Fibroblast of skin of back (primary cell): ENCODE measurements at places on chromosomes 16 and 17.

DNA sequence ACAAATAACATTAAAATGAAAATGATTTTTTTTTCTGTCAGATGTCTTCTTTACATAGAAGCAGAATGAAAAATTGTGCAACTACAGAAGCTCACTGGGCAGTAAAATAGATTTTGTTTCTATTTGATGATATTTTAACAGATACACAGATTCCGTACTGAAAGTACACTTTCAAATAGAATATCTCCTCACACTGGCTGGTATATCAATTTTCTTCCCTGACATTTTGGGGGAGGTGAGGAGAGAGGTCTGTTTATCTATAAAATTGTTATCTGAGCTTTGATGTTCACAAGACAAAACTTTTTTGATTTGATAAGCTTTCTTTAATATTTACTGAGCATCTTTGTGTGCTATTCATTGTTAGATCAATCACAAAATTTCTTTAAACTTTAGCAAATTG lies 124.3 kb upstream of the NACA2 start:
- DNase-seq = no peak

- peak; percentile 17 for DNase-seq
These were observed 1931.9 kb downstream of the TP53TG3F start for GRCh38 chr16:35391328-35391727.

DNA sequence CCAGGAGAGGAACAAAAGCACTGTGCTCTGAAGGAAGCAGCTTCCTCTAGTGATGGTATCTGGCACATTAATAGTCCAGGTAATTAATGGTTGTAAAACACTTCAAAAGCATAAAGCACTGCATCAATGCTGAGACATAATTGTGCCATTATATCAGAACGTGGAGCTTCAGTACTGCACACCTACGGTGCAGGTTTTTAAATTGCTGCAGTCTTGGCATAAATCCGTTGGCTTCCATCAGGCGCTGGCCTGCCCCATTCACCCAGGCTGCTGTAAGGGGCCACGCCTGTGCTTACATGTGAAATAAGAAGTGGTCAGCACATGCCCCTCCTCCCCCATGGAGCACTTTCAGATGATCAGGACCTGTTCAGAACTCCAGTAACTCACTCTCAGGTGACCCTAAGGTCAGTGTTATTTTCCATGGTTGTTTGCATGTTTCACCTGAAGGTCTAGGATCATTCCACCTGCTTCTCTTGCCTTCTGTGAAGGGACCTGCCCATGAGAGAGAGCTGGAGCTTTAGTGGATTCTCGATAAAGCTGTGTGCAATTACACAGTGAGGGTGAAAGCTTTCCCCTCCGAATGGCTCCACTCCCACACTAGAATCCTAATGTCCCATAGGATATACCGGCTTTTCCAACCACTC lies 345.3 kb downstream of the CA10 start:
- DNase-seq = no peak

DNA sequence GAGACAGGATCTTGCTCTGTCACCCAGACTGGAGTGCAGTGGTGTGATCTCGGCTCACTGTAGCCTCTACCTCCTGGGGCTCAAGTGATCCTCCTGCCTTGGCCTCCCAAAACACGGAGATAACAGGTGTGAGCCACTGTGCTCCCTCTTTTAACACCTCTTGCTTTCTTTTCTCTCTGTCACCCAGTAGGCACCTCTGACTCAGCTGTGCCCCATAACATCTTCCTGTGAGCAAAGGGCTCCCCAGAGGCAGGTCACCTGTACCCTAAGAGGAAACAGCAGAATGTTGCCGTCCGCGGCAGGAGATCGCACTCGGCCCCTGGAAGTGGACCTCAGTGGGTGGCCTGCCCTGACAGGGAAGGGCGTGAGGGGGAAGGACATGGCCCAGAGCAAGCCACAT lies 918 bp upstream of the NLRC3 start:
- no peak for DNase-seq

- DNase-seq = no peak
These were observed 2.2 kb upstream of the NTN3 start for GRCh38 chr16:2468725-2469398.

- no peak for DNase-seq
These were observed 8.2 kb downstream of the CAVIN1 start for GRCh38 chr17:42414704-42415409.

- no peak for DNase-seq
These were observed 179.6 kb downstream of the WSCD1 start for GRCh38 chr17:6249732-6250131.

- peak; percentile 60 for DNase-seq
These were observed 18.5 kb upstream of the TERF2 start for GRCh38 chr16:69404275-69404805.

- DNase-seq = no peak
These were observed 59.2 kb downstream of the ABCC1 start for GRCh38 chr16:16008666-16009065.

DNA sequence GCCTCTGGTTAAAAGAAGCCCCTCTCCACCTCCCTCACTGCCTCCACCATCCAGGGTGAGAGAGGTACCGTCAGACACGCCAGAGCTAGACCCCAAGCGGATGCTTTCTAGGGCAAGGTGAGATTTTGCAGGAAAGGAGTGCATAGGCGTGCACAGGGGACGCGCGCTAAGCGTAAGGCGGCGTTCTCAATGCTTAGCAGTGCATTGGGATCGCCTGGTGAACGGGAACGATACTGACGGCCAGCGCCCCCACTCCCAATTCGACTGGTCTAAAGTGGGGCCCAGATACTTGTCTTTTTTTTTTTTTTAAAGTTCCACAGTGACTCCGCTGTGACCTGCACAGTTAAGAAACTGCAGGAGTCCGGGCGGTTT lies 57.9 kb upstream of the CREBBP start:
- no peak for DNase-seq

DNA sequence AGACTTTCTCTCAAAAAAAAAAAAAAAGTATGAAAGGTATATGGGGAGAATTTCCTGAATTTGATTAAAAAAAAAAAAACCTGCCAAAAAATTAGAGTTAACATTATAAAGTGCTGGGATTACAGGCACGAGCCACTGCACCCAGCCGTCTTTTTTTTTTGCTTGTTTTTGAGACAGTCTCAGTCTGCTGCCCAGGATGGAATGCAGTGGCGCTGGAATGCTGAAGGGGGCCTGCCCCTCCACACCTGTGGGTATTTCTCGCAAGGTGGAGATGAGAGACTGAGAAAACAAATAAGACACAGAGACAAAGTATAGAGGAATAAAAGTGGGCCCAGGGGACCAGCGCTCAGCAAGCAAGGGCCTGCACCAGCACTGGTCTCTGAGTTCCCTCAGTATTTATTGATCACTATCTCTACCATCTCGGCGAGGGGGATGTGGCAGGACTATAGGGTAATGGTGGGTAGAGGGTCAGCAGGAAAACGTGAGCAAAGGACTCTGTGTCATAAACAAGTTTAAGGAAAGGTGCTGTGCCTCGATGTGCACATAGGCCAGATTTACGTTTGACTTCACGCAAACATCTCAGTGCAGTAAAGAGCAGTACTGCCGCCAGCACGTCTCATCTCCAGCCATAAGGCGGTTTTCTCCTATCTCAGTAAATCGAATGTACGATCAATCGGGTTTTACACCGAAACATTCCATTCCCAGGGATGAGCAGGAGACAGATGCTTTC lies 117.2 kb downstream of the GOSR1 start:
- no peak for DNase-seq

GRCh38 chr16:78571898-78572358 lies 472.5 kb downstream of the WWOX start:
- no peak for DNase-seq

DNA sequence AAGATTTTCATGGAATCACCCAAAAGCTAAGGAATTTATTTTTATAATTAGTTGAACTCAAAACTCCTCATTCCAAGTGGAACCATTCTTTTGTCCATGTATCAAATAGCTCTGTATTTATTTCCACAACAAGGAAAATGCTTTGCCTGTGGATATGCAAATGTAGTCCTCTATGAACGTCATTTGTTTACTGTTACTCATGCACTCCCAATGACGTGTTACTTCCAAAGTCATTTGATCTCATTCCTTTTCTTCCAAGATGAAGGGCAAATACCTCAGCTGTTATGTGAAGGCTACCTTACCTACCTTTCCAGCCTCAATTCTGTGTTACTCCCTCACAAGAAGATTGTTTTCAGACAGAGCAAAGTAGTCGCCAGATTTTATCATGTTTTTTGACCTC lies 83.7 kb downstream of the ITFG1 start:
- DNase-seq = no peak

DNA sequence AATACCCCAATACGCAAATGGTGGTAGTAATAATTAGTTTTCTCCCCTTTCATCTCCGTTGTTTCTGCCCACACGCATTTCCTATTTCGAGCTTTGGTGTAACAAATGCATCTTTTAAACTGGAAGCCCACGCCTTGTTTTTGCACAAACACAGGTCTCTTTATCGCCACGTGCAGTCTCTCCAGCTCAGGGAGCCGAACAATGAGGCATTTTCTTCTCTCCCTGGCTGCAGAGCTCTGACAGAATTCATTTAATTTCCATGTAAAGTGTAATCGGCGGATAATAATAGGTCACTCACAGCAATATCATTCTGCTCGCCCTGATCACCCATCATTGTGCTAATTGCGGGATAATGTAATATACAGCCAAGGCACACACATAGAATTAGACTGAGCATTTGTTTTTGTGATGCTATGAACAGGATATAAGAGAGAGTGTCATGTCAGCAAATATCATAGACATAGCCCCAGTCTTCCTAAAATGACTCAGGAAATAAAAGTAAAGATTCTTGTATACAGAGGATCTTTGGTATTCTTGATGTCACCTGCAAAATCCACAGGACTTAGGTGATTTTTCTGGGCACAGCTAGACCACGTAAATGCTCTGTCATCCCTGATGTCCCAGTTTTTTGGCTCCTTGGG lies 452.6 kb upstream of the CDH11 start:
- DNase-seq = no peak

GRCh38 chr16:13606804-13607203 lies 313.1 kb upstream of the ERCC4 start:
- no peak for DNase-seq

- DNase-seq = no peak
These were observed 1.2 kb upstream of the EPX start for GRCh38 chr17:58191241-58191896.

GRCh38 chr17:30379903-30380381 lies 1.2 kb downstream of the CPD start:
- no peak for DNase-seq

GRCh38 chr16:69935740-69936139 lies 15.4 kb upstream of the CLEC18A start:
- no peak for DNase-seq
